ENCODE measurements at places on chromosomes 16 and 17. TPM values are rescaled to one million over a fixed set of nuclear protein-coding genes. Genes with fewer than 3 reads are reported as not detected.

Gene ACSM2A
- total RNA-seq = not detected

Gene WFIKKN1
- 0.47 TPM for total RNA-seq

DNA sequence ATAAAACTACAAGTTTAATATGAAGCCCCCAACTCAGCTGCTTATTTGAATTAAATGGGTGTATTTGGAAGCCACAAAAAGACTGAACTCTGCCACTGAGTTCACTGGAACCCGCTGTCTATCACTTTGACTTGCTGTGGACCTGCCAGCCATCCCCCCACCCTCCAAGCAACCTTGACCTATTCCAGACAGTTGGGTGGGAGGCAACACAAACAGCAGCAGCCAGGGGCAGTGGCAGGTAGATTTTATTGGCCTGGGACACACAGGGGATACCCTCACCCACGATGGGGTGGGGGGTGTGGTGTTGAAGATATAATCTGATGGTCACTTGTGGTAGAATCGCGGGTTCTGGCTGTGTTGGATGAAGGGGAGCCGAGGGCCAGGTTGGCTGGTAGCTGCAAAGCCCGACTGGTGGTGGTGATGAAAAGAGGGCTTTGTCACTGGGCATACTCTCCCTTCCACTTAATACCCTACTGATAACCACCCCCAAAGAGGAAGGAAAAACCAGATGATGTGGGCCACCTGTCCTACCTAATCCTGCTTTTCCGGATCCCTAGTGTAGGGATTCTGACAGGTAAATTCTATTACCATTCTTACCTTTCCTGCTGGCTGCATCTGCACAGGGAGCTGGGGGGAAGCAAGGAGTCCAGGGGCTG, 2.6 kb downstream of the GPS2 start:
- DNase-seq = no peak

Gene CHST6
- total RNA-seq = not detected

GRCh38 chr16:23668225-23668624, 10.5 kb upstream of the PLK1 start:
- DNase-seq = no peak

Gene IL32
- 1,836 TPM for total RNA-seq

GRCh38 chr16:525123-525519, 2.4 kb upstream of the CAPN15 start:
- no peak for DNase-seq

Gene NPIPB6
- total RNA-seq = 1.8 TPM

DNA sequence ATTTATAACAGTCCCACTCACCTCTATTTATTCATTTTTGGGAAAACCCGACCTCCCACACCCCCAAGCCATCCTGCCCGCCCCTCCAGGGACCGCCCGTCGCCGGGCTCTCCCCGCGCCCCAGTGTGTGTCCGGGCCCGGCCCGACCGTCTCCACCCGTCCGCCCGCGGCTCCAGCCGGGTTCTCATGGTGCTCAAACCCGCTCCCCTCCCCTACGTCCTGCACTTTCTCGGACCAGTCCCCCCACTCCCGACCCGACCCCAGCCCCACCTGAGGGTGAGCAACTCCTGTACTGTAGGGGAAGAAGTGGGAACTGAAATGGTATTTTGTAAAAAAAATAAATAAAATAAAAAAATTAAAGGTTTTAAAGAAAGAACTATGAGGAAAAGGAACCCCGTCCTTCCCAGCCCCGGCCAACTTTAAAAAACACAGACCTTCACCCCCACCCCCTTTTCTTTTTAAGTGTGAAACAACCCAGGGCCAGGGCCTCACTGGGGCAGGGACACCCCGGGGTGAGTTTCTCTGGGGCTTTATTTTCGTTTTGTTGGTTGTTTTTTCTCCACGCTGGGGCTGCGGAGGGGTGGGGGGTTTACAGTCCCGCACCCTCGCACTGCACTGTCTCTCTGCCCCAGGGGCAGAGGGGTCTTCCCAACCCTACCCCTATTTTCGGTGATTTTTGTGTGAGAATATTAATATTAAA, 638 bp upstream of the TMEM88 start:
- DNase-seq = no peak

DNA sequence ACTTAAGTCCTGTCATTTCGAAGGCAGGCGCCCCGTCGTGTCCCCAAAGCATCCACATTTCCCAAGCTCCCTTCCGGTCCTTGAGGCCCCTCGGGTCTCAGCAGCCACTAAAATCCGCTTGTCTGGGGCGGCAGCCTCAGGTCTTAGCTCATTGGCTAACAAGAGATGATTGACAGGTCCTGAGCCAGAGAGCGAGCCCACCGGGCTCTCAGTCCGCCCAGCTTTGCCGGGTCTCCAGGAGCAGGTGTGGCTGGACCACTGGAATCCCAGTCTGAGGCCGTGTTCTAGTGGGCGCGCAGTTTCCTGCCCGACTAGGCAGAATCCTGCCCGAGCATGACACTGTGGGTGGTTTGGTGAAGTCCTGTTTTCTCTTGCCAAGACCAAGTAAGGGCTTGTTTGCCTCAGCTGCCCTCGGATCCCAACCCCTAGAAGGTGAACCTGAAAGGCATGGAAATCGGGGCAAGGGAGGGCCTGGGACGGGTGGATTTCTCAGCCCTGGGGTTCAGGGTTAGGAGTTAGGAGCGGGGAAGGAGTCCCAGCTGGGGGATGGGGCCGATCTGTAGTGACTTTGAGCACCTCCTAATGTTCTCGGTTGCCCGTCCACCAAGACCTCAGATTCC, 42.8 kb downstream of the MRC2 start:
- no peak for DNase-seq

Gene NPIPA7
- 6.5 TPM for total RNA-seq

Gene MYH1
- total RNA-seq = not detected

GRCh38 chr16:85800321-85800669, 800 bp downstream of the COX4I1 start:
- peak; percentile 32 for DNase-seq

Gene CALB2
- not detected for total RNA-seq

DNA sequence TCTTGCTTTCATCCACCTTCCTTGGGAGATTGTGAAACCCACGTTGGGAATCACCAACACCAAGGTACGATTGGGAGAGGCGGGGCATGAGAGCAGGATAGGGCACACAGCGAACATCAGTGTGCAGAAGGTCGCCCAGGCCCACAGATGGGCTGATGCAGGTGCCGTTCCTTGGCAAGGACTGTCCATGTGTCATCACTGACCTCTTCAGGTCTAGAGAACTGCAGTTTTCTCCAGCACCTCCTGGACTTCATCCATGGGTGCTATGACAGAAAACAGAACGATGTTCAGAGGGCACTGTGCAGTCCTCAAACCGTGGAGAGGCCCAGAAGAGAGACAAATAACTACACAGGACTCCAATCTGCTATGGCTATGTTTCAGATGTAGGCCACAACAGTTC, 23.9 kb upstream of the TAT start:
- no peak for DNase-seq

- no peak for DNase-seq
These were observed 12.9 kb downstream of the GNGT2 start for GRCh38 chr17:49197346-49197998.

Gene IL34
- total RNA-seq = 0.13 TPM

GRCh38 chr17:21674242-21674731, 18.0 kb upstream of the KCNJ18 start:
- DNase-seq = no peak

GRCh38 chr17:6067060-6067459, 3.1 kb upstream of the WSCD1 start:
- no peak for DNase-seq

DNA sequence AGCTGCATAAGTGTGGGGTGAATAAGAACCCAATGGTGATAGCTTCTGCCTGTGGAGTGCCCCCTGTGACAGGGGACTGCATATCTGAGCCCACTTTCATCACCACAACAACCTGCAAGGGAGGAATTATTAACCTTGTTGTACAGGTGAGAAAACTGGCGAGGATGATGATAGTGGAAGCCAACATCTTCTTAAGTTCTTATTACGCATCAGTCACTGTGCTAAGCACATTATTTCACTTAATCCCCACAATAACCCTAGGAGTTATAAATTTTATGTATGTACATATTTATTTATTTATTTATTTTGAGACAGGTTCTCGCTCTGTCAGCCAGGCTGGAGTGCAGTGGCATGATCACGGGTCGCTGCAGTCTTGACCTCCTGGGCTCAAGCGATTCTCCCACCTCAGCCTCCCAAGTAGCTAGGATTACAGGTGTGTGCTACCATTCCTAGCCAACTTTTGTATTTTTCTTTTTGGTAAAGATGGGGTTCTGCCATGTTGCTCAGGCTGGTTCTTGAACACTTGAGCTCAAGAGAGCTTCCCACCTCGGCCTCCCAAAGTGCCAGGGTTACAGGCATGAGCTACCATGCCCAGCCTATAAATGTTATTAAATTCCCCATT, 7.6 kb downstream of the PDILT start:
- DNase-seq = no peak

DNA sequence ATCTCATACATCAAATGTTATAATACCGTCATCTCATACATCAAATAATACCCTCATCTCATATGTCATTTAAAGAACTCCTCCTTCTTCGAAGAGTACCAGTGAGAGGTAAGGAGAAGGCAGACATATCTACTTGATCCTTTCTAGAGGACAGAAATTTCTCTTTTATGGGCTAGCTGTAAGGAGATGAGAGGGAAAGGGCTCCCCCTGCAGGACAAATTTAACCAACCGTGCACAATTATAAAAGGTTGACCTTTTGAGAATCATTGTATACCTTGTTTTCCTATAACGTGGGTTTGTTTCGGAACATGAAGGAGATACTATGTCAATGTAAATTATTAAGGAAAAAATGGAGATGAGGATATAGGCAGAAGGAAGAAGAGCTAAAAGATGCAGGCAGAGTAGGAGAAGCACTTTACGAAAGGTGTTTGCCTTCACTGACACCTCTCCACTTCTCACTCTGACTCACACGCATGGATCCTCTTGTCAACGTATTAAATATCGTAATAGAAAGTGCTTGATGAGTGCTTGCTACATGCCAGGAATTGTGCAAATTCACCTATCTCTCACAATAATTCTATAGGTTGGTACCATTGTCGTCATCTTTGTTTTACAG, 465.9 kb upstream of the ERCC4 start:
- DNase-seq = peak; percentile 23

DNA sequence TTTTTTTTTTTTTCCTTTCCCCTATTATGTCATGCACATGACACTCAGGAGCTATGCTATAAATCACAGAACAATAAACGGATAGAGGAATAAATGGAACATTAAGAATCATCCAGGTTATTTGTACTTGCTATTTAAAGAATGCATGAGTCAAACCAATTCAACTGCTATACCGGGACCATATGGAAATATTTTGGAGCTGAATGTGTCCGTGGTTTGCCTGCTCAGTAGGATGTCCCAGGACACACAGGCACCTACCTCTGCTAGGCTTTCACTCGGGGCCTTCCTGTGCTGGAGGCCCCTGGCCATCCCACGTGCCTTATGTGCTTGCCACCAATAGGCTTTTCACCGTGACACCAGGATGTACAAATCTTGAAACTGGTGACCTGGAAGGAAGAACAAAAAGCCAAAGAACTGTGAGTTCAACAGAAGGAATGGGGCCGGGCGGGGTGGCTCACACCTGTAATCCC, 15.3 kb upstream of the SEC14L1 start:
- no peak for DNase-seq
